ENCODE measurements at places on chromosomes 1 and 21.

GRCh38 chr1:244347942-244348341 is 103.8 kb downstream of the ADSS2 start:
- DNase-seq, result no peak

- no peak for DNase-seq
These were observed 42.0 kb downstream of the ELK4 start for GRCh38 chr1:205589618-205590456.

DNA sequence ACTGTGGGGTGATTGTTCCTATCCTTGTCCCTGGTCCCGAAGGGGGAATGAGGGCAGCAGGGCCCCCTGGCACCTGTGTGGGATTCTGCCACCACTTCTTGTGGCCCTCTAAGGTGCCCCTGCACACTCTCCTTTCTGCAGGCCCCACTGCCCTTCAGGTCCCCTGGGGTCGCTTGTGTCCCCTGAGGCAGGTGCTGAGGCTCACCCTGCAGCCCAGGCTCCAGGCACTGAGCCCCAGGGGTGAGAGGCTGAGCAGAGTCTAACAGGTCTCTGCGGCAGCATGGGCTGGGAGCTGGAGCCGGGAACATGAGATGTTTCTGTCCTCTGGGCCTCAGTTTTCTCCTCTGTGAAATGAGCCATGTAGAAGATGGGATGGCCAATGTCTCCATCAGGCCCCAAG is 211.0 kb upstream of the VAMP3 start:
- DNase-seq, result no peak

DNA sequence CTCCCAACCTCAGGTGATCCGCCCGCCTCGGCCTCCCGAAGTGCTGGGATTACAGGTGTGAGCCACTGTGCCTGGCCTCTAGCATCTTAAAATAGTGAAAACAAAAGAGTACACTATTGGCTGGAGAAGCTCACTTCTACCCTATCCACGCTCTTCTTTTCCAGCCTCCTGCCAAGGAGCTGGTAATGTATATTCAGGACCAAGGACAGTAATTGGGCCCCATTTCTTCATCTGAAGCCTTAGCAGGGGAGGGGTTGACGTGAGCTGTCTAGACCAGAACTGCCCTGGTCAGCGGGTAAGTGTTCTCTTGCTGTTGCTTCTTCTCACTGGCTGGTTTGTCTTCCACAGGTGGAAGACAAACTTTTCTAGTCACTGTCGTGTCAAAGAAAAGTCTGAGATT is 70.2 kb downstream of the DNM3 start:
- DNase-seq, result no peak

GRCh38 chr1:2874607-2875480 is 73.4 kb upstream of the TTC34 start:
- no peak for DNase-seq

GRCh38 chr1:62682531-62682930 is 5.7 kb downstream of the DOCK7 start:
- DNase-seq, result no peak

GRCh38 chr1:53015508-53015860 is 46.5 kb upstream of the PODN start:
- no peak for DNase-seq

GRCh38 chr21:16007943-16008342 is 278.2 kb downstream of the USP25 start:
- no peak for DNase-seq

DNA sequence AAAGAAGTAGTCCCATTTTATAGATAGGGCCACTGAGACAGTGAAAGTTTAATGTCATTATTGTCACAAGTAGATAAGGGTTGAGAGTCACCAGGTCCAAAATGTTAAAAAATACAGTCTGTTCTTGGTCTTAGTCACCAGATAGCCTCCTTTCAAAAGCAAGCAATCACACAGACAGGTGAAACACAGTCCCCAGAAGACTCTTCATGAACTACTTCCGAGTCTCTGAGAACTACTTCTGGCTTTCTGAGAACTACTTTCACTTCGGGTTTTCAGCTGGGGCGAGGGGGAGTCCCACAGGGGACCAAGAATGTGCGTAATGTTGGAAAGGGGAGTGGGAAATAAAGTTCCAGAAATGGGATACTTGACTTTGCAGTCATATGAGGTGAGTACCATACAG is 143.2 kb downstream of the HHIPL2 start:
- no peak for DNase-seq

DNA sequence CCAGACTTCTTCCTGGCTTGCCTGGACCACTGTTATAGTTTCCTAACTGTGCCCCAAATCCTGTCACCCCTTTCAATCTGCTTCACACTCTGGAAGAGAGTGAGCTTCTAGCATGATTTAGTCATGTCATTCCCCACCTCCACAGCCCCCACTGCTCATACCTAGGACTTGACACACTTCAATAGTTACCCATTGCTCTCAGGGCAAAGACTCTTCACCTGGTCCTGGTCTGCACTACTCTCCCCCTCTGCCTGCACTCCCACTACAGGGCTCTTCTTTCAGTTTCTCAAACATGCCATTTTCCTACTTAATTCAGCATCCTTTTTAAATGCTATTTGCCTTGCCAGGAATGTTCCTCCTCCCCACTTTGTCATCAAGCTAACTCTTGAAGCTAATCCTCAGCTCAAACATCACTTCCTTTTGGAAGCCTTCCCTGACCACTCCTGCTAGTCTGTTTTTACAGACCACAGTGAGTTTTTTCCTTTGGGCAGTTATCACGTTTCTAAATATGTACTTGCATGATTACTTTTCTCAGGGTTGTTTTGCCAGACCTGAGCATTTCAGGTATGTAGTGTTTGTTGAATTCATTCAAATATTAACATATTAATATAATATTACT is 24.7 kb downstream of the CYP2J2 start:
- no peak for DNase-seq

- DNase-seq, result no peak
These were observed 2.1 kb downstream of the SCCPDH start for GRCh38 chr1:246726255-246726679.

DNA sequence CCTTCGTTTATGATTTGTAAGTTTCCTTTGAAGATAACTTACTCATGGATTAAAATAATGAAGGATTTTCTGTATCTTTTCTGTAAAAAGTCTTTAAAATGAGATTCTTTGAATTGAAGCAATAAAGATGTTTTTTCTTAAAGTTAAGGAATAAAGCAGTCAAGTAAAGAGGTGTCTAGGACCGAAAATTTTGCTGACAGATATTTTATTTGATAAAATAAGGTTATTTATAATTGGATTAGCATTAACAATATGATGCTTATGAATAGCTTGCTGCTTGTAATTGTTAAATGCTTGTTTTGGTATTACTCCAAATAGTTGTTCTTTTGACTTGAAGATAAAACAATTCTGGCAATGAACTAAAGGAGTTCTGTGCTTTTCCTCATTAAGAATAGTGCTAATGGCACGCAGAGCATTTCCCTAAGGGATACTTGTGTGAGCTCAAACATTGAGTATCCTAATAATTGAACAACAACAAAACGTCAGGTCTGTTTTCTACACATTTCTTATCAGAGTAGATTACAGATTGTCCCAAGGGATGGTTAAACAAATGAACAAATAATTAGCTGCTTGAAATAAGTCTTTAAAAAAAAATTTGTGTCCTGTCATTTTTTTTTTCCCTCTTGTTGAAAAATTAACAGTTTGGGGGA is 16.6 kb downstream of the TSNAX start:
- no peak for DNase-seq

DNA sequence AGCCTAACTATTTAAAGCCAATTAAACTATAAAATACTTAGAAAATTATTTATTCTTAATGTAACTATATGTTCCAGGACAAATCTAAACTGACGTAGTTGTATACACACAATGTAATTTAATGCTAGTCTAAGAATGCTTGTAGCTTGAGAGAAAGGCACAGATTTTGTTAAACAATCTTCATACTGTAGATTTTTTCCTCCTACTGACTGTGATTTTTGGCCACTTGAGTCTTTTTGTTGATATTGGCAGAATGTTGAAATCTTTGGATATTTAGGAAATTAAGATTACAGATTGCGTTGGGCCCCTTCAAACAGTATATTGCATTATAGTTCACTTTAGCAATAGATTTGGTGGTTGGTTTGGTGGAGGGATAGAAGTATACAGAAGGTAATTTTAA is 40.5 kb downstream of the ATF3 start:
- no peak for DNase-seq

DNA sequence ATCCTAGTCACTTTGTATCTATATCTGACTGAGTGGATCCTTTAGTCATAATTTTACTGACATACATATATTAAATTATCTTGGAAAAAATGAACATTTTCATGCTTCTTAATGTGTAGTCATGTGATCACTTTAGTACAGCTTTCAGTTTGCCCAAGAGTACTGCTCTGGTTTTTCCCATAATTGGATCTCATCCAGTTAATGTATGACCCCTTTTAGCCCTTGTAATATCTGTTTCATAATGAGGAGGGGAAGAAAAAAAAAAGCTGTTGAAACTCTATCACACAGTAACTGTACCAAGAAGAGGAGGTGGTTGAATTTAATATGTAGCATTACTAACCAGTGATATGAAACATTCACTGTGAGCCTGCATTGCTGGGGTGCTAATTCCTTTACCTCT is 328.7 kb downstream of the PTPRC start:
- no peak for DNase-seq

DNA sequence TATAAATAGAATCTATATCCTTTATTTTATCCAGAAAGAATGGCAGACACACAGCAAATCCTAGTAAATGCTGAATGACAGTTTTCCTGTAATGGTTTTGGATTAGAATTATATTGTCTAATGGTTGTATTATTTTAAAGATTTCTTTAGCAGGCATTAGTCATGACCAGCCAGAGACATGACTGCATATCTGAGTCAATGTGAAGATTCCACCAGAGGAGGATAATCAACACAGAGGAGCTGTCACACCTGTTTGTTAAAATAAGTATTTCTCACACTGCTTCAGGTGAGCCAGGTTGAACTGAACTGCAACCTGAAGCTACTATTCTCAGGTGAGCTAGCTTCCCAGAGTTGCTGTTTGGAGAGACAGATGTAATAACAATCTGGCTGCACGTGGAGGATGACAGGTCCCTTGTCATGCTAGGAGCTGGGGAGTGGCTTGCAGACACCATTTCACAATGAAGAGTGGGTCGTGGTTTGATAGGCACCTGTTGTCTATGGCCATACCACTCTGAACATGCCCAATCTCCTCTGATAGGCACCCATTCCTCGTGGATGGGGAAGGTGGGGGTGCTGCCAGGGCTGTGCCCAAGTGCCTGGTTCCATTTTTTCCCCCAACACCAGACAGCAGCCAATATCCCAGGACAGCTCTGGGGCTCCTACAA is 94.3 kb downstream of the KCNJ6 start:
- DNase-seq, result no peak

DNA sequence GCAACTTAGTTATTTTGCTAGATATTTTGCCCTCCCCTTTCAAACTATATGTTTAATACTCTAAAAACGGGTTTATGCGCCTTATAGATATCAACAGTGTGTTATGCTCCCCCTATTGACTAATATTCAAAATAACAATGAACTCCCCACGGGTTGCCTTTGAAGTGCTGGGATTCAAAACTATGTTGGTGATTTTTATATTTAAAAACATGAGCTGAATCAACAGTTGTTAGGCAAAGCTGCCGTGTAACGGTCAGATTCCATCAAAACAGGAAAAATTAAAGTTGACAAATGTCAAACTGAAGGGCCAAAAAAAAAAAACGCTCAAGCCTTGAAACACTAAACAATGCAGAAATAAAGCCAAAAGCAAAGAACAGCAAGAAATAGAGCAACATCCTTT is 2.5 kb downstream of the TGFBR3 start:
- no peak for DNase-seq

- no peak for DNase-seq
These were observed 52.4 kb downstream of the SLC45A1 start for GRCh38 chr1:8370046-8370881.

GRCh38 chr1:41420860-41421259 is 59.6 kb downstream of the FOXO6 start:
- no peak for DNase-seq

GRCh38 chr1:47222476-47222875 is 9.5 kb downstream of the TAL1 start:
- no peak for DNase-seq

- no peak for DNase-seq
These were observed 20.5 kb downstream of the RCSD1 start for GRCh38 chr1:167650269-167651160.
